ENCODE measurements at places on chromosomes 4 and X. TPM values are rescaled to one million over a fixed set of nuclear protein-coding genes. Genes with fewer than 3 reads are reported as not detected.

GRCh38 chr4:6391852-6392188, 80.6 kb downstream of the PPP2R2C start:
- no peak for DNase-seq

DNA sequence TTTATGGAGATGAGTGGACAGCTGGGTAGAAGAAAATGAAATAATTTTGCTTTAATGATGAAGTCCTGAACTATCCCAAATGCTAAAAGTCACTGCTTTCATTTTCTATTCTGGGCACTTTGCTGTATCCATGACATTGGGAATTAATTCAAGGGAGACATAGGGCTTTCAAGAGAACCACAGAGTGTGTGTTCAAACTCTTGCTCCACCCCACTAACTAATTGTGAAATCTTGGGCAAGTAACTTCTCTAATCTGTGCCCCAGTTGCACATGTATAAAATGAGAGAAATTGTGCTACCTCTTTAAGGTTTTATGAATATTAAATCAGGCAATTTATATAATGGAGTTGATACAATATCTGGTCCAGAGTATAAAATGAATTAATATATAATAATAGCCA, 1422.0 kb downstream of the ADGRL3 start:
- DNase-seq, result no peak

GRCh38 chr4:150713251-150713650, 131.3 kb downstream of the MAB21L2 start:
- no peak for DNase-seq

DNA sequence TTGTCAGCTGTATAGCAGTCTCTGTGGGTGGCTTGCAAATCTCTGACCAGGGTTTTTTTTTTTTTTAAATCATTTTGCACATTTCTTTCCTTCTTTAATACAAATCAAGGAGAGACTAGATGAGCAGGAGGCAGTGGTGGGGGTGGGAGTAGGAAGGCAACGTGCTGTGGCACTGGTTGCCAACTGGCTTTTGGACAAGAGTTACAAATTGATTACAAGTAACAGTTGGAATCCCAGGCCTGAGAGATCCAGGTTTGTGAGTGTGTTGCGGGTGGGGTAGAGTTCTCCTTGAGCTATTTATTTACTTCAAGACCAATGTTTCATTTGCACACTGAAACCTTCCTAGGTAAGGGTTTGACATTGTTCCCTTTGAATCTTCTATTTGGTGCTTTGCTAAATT, 325.3 kb downstream of the AFF2 start:
- no peak for DNase-seq

DNA sequence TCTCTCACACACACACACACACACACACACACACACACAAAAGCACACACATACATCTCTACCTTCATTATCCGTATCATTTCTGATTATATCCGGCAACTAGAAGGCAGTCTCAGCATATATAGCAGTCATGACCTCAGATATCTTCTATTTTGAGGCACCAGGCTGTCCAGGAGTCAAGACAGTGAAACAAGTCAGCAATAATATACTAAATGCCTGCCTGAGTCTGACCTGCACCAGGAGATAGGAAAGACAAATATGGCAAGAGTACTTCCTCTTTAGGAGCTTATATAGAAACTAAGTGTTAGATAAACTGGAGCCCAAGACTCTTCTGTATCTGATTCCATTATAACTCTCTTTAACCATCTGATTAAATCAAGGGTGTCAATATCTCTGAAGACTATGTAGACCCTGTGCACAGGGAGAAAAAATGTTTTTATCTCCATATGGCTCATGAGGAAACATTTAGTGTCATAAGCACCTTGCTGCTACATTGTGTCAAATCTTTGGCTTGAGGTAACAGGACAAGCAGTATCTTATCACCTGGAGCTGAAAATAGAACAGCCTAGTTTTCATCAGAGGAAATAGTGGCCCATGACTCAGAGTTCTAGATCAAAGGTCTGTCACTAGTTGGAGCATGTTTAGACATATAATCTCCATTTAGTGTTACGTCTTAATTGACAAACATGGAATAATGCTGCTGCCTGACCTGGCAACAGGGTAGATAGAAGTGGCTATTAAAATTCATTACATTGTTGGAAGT, 27.0 kb upstream of the FAM47B start:
- DNase-seq, result no peak

DNA sequence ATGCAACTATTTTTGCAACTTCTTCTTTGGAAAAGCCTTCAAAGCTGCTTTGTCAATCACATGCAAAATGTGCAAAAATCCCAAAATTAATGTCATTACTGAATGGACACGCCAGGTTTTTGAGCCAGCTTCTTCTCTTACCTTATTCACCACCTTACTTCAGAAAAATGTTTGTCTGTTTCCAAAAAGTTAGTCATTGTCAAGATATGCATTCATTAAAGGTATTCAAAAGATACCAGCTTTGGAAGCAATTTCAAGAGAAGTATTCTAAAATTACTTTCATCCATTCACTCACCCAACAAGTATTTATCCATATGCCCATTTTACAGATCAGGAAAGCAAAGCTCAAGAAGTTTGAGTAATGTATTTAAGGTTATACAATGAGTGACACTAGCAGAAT, 2.3 kb upstream of the SEPSECS start:
- DNase-seq, result no peak

DNA sequence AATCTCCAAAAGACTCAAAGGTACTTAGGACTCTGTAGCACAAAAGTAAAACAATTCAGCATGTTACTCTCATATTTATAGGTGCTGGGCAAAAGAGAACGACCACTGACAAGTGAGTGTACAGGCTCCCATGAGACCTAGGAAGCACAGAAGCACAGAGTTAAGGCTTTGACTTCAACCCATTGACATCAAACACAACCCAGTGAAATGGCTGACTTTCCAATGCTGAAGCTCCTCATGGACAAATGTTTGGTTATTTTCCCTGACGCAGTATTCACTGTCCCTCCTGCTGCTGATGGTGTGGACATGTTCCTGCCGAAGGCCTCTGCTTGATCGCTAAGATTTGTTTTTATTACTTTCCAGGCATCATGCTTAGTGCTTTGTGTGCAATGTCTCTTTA, 148.7 kb downstream of the TSPAN5 start:
- no peak for DNase-seq

DNA sequence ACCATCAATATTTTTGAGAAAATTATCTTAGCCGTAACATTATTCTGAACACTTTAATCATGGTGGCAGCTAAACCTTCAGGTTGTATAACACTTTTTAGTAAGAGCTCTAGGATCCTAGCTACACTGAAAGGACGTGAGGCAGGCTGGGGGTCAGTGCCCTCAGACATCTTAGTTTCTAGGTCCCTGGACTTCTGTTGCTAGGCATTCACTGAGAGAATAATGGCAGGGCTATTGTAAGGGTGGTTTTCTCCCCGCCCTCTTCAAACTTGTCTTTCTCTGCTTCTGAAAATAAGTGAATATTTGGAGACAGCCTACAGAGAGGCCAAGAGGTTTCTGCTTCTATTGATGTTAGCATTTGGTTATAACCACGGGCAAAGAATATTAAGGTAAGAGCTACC, 15.4 kb upstream of the MMRN1 start:
- no peak for DNase-seq

HAND2 gene
- polyA plus RNA-seq, result 115 TPM

HSD17B13 gene
- 0.14 TPM for polyA plus RNA-seq

SUPT20HL2 gene
- polyA plus RNA-seq, result not detected

ZNF827 gene
- 4.8 TPM for polyA plus RNA-seq
